ENCODE measurements at places on chromosomes 1 and 21.

DNA sequence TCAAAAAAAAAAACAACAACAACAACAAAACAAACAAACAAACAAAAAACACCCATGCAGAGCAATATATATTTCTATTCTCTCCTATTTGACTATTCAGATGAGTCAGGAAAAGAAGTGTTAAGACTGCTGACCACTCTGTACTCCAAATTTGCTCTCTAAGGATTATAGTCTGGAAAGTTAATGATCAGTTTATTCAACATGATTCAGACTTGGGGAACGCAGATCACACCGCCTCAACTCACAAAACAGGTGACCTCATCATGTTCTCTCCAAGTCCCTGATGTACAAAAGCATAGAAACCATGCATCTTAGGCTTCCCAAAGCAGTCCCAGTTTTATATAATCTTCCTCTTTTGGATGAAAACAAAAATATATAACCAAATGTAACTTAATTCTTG lies 51.9 kb upstream of the PRRC2C start:
- DNase-seq = no peak

- no peak for DNase-seq
Measured at GRCh38 chr21:42503711-42504110, 7.7 kb upstream of the RSPH1 start.

DNA sequence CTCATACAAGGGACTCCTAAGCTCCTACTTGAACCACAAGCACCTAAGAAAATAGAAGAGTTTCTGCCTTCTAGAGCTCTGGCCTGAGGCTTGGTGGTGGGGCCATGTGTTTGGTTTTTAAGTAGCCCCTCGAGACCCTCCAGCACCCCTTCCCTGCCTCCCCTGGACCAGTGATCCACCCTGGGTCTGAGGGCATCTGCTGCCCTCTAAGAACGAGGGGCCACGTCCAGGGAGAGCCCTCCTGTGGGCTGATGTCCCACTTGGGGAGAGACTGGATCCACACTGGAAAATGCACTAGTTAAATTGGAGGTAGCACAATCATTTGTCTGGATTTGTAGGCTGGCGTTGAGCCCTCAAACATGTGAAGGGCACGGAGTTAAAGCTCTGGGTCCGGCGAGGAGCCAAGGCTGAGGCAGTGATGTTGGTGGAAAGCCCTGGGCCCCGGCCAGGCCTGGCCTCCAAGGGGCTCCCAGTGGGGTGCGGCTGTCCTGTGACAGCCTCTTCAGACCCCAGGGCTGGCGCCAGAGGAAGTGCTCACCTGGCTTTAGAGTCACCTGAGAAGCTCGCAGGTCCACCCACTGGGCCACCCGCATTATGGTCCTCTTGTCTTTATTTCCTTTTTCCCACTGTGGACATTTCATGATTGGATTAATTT lies 65.2 kb downstream of the SLC37A1 start:
- DNase-seq = no peak

- no peak for DNase-seq
Measured at GRCh38 chr1:85313888-85314696, 37.7 kb upstream of the BCL10 start.

DNA sequence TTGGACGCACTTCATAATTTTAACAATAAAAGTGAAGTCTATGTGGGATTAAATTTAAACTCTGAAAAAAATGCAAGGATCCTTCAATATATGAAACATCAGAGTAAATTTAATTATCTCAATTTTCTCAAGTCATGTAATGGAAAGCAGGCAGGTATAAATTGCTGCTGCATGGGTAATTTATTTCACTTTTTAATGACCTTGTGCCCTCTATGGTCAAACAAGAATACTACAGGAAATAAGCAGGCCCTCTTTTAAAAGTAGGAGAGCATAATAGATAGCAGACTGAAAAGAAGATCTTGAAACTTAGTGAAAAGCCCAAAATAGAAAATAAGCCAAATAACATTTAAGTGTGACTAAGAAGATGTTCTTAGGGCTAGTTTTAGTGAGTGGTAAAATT lies 22.9 kb downstream of the BCAS2 start:
- DNase-seq = no peak

DNA sequence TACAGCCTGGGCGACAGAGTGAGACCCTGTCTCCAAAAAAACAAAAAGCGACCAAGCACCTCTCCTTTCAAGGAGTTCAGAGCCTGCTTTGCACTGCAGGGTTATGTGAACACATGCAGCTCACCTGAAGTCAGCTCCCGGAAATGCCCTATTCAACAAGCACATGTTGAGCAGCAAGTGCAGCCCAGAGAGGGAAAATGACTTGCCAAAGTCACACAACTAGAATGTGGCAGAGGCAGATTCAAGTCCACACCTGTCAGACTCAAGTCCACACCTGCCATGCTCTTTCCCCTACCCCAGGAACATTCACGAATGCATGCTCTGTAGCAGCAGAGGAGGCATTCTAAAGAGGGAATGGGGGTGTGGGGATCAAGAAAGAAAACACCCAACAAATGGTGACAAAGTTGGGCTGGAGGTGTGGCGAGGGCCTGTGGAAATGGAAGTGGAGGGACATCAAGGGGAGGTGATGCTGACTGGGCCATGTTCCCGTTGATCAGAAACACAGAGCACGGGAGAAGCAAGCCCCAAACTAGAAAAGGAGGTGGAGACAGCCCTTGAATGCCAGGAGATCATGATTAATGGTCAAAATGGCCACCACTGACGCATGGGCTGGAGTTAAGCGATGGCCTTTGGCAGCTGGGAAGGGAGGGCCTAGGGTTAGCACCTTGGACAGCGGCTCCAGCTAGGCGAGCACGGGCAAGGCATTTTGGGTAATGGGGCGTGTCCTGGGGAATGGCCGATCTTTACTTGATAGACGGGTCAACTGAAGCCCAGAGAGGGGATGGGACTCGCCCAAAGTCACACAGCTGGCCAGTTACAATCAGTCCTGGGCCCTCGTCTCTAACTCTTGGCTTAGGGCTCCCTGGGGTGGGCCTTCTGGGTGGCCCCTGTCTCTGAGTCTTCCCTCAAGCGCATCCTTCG lies 21.5 kb downstream of the RAP1GAP start:
- DNase-seq = no peak

DNA sequence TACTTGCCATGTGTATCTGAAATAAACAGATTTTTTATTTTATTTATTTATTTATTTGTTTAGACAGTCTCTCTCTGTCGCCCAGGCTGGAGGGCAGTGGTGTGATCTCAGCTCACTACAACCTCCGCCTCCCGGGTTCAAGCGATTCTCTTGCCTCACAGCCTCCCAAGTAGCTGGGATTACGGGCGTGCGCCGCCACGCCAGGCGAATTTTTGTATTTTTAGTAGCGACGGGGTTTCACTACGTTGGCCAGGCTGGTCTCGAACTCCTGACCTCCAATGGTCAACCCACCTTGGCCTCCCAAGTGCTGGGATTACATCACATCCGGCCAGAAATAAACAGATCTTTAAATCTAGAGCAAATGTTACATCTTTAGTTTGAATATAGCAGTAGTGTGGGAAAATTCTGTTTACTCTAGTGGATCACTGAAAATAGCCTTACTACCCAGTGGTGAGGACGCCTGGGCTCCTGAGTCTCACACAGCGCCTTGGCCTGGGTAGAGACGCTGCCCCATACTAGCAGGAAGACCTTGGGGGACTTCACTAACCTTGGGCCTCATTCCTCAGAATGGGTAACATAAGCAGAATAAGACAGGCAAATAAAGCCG lies 709 bp downstream of the GART start:
- DNase-seq = no peak

GRCh38 chr1:107358619-107359327 lies 217.9 kb downstream of the NTNG1 start:
- no peak for DNase-seq

- no peak for DNase-seq
Measured at GRCh38 chr1:6154525-6155319, 25.4 kb downstream of the CHD5 start.

DNA sequence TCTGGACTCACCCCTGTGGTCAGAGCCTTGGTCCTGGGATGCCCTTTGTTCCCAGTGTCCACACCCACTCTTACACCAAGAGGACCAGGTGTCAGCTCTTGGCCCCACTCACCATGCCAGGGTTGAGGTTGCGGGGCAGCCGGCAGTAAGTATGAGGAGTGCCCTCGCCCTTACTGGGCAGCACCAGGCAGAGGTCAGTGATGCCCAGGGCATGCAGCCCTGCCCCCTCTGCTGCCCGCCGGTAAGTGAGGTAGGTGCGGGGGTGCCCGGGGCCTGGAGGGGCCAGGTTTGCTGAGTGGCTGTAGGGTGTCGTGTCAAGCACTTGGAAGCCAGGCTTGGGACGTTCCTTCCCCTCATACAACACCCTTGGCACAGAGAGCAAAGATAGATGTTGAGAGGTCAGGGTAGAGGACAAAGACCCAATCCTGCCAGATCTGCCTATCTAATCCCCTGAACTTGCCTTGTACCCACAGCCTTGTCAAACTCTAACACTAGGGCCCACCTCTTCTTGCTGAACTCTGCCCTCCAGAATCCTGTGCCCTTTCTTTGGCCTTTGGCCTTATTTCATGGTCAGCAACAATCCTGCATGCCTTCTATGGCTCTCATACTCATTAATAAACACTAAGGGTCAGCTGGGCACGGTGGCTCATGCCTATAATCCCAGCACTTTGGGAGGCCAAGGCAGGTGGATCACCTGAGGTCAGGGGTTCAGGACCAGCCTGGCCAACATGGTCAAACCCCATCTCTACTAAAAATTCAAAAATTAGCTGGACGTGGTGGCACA lies 3.6 kb downstream of the DENND4B start:
- no peak for DNase-seq

DNA sequence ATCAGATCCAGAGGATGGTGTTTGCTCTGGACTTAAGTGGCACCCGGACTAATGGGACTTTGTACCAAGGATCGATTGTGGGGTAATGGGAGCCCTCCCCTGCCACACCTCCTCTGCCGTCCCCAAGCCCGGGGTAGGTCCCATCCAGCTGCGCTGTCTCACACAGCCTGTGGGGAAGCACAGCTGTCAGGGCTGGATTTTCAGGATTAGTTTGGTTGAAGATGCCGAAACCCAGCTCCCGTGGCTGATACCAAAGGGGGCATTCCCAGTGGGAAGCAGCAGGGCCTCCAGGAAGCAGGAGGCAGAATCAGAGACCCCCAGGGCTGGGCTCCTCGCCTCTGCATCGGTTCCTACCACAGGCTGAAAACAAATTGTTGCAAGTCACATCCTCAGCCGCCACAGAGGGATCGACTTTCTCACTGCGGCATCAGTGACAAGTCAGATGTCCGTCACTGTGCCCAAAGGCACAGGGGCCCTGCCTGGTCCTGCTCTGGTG lies 59.7 kb downstream of the MATN1 start:
- DNase-seq = no peak

GRCh38 chr1:20483833-20484518 lies 2.0 kb downstream of the CAMK2N1 start:
- peak; percentile 41 for DNase-seq

DNA sequence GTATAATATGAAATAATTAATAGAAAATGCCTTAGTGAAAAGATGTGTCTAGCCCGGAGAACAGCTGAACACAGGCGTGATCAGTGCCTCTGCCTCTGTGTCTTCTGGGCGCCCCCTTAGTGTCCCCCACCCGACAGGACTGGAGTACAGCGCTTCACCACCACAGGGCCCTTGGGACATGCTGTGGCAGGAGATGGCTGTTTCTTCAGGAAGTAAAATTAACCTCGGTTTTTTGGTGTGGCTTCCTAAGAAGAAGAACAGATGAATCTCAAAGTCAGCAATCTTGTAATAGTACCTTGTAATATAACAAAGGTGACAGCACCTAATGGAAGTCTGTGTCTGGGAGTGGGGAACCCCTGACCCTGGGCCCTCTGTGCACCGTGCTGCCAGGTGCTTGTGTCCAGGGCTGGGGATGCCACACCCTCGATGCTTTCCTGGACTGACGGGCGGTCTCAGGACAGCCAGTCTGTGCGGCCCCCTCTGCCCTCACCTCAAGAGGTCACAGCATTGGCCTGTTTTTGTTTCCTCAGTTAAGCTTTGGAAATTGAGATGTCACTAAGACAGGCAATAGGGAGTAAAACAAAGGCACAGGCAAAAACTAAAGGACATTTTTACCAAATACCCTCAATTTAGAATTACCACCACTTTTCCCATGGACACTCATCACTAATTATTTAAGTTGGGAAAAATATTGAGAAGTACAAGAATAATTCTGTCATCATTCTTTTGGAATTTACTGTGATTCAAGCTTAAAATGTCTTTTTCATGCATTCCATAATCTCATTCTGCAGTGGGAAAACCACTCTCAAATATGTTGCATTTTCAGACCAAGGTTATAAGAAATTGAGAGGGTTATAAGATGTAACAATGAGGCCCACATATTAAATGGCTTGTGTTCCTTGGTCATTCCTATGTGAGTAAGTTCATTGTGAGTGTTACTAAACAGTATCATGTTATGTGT lies 79.3 kb downstream of the ADARB1 start:
- no peak for DNase-seq

GRCh38 chr1:2474933-2475371 lies 1.1 kb upstream of the PLCH2 start:
- DNase-seq = no peak

DNA sequence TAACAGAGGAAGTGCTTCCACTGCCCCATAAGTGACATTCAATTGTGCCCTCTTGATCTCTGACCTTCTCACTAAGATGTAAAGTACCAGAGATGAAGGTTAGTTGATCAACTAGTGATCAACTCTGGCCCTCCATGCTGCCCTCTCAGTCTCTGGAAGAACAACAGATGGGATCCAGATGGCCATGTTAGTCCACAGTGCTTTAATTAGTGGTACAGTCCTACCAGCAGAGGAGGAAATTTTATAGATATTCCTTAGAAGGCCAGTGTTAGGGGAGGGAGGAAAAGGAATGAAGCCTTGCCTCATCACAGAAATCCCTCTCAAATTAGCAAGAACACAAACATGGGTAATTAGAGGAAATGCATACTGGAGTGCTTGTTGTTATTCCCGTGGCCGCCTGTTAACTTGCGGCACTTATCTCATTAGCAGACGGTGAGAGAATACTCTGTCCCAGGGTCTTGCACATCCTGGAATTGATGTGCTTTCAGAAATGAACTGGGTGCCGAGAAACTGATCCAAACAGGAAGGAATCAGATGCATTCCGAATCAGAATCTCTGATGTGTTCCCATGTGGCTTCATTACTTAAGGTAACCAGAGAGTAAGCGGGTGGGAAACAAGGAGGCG lies 91.1 kb upstream of the RGS4 start:
- DNase-seq = no peak

GRCh38 chr1:241465673-241466072 lies 53.9 kb downstream of the FH start:
- DNase-seq = no peak

DNA sequence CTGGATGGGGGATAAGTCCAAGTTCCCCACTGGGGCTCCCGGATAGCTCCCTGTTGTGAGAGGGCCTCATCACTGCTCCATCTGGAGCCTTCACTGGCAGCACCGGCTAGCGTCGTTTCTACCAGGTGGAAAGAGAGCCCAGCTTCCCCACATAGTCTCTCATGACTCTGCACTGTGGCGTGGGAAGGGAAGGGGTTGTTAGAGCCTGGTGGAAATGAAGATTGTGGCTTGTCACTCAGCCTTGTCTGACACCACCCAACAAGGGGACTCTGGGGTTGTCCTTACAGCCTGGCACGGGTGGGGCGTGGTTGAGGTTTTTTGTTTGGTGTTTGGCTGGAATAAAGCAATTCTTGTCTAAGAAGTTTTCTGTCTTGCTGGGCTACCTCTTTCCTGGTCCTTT lies 94.6 kb downstream of the ADARB1 start:
- DNase-seq = no peak

Data from NCI-H187 (cell line).